ENCODE measurements at places on chromosomes 7 and 10. TPM values are rescaled to one million over a fixed set of nuclear protein-coding genes. Genes with fewer than 3 reads are reported as not detected.

- no peak for DNase-seq
Measured at GRCh38 chr7:28406192-28406591, 6.1 kb upstream of the CREB5 start.

- no peak for DNase-seq
Measured at GRCh38 chr10:42878821-42879195, 96.2 kb downstream of the BMS1 start.

DNA sequence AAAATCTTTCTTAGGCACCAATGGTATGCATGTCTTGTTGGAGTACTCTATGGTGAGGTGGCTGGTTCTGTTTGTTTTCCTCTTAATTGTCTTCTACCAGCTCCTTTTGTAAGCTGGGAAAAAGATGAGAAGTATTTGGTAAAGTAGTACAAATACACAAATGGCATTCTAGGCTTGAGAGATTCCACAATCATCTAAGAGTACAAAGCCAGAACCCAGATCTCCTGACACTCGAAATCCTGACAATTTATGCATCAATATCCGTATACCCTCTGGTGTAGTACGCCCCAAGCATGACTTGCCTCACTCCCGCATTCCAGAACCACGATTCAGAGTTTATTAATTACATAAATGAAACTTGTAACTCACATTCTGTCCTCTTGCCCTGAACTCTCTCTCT, 43.5 kb downstream of the CDCA7L start:
- no peak for DNase-seq

GRCh38 chr7:19024261-19024660, 93.2 kb downstream of the TWIST1 start:
- DNase-seq = no peak

DNA sequence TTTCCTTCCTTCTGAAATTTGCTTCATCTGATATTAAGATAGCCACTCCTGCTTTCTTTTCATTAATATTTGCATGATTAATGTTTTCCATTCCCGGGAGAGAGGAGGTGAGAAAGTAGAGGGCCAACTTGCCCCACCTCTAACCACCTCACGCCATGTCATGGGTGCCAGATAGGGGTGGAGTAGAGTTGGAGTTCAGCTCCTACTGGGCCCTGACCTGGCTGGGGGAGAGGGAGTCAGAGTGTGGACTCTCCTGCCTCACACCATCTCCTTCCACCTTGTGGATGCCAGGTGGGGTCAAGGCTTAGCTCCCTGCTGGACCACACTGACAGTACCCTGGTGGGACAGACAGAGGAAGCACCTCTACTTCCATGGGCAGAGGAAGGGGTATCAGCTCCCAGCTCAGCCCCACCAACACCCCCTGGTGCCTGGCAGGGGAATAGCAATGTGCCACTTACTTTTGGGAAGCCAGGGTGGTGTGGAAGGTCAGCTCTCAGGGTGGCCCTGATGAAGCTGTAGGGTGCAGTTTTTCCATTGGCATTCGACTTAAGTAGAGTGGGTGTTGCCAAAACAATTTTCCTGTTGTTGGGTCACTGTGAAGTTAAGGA, 28.0 kb downstream of the CHST12 start:
- peak; percentile 46 for DNase-seq

- DNase-seq = no peak
Measured at GRCh38 chr7:44498230-44498954, 7.9 kb upstream of the NUDCD3 start.

Gene DEPP1
- 0.30 TPM for total RNA-seq

Gene MKX
- total RNA-seq = not detected

Gene TMEM254
- total RNA-seq = 16.6 TPM

Gene SERPINE1
- total RNA-seq = 0.79 TPM

All from T-cell (primary cell).